ENCODE measurements at places on chromosomes 4 and X.

DNA sequence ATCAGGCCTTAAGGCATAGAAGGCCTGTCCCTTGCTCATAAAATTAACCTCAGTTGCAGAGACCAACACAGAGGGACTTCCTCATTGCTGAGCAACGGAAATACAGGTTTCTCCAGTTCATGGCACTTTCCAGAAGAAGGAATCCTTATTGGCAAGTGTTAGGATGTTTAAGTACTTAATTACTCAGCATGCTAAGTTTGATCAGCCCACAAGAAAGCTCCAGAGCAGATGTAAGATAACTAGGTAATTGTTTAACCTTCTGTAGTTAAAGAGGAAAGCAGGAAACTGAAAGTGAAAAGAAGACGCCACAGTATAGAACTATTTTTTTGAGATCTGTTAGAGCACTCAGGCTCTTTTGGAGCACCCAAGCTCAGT is 33.5 kb downstream of the SMS start:
- DNase-seq, result peak; percentile 8

DNA sequence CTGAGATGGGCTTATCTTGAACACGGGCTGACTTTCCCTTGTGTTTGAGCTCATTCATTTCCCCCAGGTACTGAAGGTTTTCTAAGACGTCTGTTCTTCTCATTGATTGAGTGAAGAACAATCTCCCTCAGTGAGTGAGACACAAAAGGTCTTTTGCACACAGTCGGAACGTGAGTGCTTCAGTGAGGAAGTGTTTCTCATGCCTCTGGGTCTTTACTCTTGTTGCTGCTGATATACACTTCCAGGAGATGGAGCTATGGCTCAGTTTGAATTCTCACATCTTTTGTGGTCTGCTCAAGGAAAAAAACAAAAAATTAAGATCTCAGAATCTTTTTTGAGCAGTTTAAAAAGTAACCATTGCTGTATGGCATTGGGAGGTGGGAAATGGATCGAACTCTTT is 981.9 kb upstream of the TENM3 start:
- no peak for DNase-seq

DNA sequence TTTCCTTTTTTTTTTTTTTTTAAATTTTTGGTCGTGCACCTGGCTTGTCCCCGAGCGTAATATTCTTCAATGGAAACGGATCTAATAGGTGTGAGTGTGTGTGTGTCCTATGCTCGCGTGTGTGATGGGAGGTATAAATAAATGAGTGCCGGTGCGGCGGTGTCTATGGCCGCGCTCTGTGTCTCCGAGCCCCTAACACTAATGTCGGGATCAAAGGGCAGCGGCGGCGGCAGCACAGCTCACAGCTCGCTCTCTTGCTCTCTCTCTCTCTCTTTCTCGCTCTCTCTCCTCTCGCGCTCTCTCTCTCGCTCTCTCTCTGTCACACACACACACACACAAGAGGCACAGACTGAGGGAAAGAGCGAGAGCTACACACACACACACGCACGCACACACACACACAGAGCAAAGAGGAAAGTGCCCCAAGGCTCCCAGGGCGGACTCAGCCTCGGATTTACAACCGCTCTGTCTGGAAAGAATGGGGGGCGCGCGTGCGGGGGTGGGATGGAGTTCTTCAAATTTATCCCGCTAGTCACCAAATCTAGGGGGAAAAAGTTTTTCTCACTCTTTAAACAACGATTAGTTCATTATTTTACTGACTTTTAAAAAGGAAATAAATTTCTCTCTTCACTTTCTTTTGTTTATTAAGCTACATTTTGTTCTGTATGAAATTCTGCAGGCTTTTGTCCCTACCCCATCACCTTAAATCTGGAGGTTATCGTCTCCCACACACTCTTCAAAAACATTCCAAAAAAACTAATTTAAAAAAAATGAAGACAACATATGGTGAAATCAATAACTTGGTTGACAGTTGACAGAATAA is at the start of gene ZNF827:
TSS of gene ZNF827 (minus strand) at position 206 of the 823 bp plus-strand sequence. CDS start 416 bp downstream, outside the sequence.
- peak; percentile 73 for DNase-seq

- DNase-seq, result no peak
These were observed 91.3 kb downstream of the SHISA3 start for GRCh38 chr4:42488554-42488953.

Measured in immature natural killer cell (primary cell).